ENCODE measurements at places on chromosomes 5 and 9.
A peak's percentile ranks its signal among the peaks of the same experiment; 100 is the strongest.

DNA sequence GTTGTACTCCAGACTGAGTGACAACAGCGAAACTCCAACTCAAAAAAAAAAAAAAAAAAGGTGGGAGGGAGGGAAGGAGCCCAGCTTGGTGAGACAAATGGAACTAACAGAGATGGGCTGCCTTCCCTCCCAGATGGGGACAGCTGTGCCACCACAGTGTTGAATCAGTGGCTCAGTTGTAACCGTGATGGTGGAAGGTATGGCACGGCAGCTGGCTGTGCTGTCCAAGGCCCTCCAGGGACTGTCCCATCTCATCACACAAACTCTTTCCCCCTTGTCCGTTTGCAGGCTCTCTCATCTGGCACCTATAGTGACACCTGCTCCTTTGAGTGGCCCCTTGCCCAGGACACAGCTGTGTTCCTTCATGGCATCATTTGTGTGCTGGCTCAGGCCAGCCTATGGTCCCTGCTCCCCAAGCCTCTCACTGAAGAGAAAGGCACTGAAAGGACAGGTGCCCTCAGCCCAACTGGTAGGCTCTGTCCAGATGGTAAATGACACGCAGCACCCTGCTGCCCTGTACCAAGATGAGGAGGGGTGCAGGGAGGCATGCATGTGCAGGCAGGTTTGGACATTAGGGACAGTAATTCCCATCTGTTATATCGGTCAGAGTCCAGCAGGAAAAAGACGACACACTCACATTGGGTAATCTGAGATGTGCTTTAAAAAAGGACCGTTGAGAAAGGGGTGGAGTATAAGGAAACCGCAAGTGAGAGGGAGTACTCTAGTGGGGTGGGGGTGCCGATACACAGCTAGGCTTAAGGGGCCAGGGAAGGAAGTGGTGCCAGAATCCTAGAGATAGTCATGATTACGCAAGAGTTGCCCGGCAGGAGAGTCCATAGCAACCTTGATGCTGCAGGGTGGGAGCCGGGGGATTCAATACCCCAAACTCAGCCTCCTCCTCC lies 4.3 kb downstream of the SMIM33 start:
- peak; percentile 40 for DNase-seq

GRCh38 chr5:149114403-149115312 lies 26.6 kb upstream of the ABLIM3 start:
- peak; percentile 71 for DNase-seq

- no peak for DNase-seq
Measured at GRCh38 chr5:66860199-66860975, 264.2 kb downstream of the MAST4 start.

DNA sequence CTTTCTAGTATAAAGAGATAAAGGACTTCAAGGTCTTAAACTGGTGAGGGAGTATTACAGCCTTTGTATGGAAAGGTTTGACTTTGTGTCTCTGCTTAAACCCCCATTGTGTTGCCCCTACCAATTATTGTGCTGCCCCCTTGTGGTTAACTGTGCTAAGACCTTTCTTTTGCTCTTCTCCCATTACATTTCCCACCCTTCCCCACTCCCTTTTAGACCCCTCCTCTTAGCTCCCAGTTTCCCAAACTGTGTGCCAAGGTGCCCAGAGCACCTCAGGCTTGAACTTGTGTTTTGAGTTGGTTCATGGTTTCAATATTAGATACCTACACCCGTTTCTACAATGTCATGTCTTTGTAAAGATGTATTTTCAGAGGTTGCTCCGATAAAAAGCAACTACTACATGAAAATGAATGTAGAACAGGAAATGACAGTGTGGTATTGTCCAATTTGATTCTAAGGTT lies 2.9 kb downstream of the JAK2 start:
- peak; percentile 46 for DNase-seq

- DNase-seq = peak; percentile 74
Measured at GRCh38 chr5:52674815-52675545, 112.7 kb upstream of the ITGA1 start.

- no peak for DNase-seq
Measured at GRCh38 chr5:170171811-170172210, 61.0 kb upstream of the C5orf58 start.

DNA sequence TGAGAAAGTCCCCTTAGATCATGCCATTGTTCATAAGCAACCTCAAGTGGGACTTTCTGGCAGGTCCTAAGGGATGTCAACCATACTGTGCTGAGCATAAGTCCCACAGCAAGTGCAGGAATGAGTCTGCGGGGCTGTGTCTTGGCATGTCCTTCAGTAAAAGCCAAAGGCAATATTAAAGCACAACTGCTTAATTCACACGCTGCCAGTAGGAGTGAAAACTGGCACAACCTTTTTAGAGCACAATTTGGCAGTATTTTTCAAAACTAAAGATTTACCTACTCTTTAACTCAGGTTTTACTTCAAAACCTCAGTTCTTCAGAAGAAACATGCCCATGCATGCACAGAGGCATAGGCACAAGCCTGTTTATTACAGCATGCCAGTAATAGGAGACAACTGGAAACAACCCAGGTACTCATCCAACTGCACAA lies 24.4 kb upstream of the SMAD5 start:
- DNase-seq = no peak

GRCh38 chr5:149951138-149951749 lies 6.7 kb upstream of the PDE6A start:
- DNase-seq = no peak

GRCh38 chr9:135066291-135066690 lies 21.2 kb upstream of the OLFM1 start:
- DNase-seq = no peak

Measured in stromal cell of bone marrow (primary cell).